SK-N-DZ (cell line): ENCODE measurements at places on chromosomes 6 and 20.

- DNase-seq, result no peak
Measured at GRCh38 chr20:23058240-23058639, 8.8 kb upstream of the THBD start.

DNA sequence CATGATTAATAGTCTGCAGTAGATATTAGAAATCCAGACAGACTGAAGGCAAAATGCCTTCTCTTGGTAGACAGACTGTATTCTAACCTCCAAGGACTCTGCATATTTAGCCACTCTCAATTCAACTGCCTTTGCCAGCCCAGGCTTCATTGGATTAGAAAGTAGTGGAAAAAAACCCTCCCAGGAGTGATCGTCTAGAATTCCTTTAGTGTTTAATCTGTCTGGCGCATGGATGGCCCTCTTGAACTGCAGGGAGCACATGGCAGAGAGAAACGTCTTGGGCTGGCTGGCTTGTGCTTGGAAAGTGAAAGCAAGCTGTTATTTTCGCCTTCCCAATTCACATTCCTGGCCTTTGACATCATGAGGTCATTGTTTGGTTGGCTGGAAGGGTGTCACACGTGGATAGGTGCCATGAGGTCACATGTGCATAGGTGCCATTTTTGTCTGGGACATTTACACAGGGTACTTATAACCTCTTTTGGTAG, 30.9 kb upstream of the NEDD9 start:
- no peak for DNase-seq

DNA sequence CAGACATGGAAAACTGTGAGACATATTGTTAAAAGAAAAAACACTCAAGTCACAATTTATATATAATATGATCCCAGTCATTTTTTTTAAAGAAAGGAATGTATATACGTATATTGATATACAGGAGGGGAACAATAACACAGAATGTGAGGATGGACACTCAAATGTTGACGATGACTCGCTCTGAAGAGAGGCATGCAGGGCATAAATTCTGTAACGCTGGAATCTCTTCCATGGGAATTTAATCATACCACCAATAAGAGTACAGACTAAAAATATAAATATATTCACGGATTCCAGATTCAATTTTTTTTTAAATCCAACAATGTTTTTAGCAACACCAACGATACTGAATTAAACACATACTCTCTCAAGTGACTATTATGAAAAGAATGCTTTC, 106.9 kb upstream of the CCDC28A start:
- DNase-seq, result no peak

DNA sequence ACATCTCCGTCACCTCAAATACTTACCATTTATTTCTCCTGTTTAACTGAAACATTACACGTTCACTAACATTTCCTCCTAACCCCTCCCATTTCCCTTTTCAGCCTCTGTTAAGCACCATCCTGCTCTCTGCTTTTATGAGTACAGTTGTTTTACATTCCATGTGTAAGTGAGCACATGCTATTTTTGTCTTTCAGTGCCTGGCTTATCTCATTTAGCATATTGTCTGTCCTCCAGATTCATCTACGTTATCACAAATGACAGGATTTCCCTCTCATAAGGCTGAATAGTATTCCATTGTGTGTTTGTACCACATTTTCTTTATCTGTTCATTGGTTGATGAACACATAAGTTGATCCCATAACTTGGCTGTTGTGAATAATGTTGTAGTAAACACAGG, 22.7 kb downstream of the TAF11 start:
- no peak for DNase-seq

DNA sequence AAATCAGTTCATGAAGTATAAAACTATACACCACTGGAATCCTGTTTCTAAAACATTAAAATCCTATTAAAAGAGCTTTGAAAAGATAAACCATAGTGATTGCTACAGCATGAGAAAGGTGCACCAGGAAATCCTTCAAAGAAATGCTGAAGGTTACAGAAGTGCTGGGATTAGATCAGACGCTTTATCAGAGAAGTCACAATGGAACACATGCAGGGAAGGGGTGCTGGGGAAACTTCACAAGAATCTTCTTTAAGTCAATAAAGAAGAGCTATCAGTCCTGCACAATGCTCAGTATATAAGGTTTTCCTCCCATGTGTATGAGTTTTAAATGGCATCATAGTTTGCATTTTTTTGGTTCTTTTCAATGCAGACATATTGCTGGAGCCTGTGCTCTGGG, 137.7 kb upstream of the SLC22A16 start:
- DNase-seq, result no peak

DNA sequence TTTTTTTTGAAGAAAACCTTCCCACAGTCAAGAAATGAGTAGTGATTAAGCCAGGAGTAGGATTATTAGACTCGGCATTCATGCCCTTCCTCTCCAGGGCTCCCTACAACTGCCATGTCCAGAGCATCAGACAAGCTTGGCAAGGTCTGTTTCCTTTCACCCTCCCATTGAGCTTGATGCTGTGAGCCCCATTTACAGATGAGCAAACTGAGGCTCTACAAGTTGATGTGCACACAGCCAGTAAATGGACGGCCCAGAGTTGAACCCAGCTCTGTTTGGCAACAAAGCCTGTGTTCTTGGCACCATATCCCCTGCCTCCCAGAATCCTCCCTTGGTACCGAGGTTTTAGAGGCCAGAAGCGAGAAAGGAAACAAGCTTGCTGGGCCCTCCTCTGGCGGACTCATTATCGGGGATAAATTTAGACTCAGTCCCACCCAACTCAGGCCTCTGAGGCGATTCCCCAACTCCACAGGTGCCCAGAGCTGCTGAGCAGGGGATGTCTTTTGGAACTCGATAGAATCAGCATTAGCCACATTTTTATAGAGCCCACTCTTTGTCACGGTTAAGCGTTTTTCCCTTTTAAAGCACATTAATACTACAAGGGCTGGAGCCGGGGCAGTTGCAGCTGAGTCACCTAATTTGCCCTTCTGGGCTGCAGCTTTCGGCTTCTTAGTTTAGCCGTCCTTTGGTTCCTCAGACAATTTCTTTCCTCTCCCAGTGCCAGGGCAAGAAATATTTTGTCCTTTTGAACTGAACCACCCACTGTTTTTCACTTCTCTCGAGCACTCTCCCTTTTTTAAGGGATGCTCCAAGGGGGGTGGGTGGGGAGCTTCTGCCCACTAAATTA, 23.0 kb upstream of the NFATC2 start:
- no peak for DNase-seq

DNA sequence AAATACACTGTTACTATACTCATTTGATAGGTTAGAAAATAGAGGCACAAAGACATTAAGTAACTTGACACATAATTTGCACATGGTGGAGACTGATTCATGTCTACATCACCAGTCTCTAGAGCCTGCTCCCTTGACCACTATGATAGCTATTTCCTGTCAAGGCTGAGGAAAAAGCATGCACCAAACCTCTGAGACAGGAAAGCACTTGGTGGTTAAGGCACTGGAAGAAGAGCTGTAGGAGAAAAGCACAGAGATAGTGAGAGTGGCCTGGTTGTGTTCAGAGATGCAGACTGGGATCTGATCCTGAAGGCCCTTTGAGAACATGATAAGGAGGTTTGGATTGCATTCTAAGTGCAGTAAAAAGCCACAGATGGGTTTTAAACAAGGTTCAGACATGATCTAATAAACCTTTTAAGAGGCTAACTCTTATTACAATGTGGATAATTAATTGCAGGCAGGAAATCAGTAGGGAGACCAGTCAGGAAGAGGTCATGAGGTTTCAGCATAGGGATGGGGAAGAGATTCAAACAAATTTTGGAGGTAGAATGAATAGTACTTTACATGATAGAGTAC, 168.9 kb downstream of the PHF3 start:
- peak; percentile 97 for DNase-seq

GRCh38 chr20:9829835-9830234, 9.0 kb downstream of the PAK5 start:
- DNase-seq, result no peak

- no peak for DNase-seq
Measured at GRCh38 chr20:33267701-33268100, 15.3 kb upstream of the BPIFB1 start.

GRCh38 chr20:33658510-33658909, 3.6 kb upstream of the C20orf144 start:
- DNase-seq, result no peak

- DNase-seq, result no peak
Measured at GRCh38 chr6:150018846-150019580, 6.3 kb downstream of the RAET1L start.

- no peak for DNase-seq
Measured at GRCh38 chr6:56101141-56101553, 146.2 kb downstream of the COL21A1 start.

GRCh38 chr20:33404281-33404680, 3.0 kb upstream of the CDK5RAP1 start:
- no peak for DNase-seq

GRCh38 chr20:57212534-57213276, 53.7 kb downstream of the BMP7 start:
- DNase-seq, result no peak

DNA sequence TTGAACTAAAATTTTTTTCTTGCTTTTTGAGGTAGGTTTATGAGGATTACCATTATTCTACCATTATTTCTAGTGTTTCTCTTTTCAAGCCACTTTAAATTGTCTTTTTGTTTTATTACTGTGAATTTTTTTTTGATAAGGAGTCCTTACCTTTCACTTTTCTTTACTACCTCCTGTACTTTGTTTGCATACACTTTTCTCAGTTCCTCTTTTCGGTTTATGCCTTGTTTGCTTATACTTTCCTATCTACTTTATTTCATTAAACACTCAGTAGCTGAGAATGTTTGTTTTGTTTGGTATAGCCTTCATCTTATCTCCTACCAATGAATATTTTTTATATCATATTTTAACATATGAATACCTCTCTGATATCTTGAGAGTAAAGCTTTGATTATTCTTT, 147.9 kb downstream of the TFAP2B start:
- DNase-seq, result no peak

- DNase-seq, result no peak
Measured at GRCh38 chr6:162999575-163000285, 272.0 kb downstream of the PACRG start.

- no peak for DNase-seq
Measured at GRCh38 chr6:54910921-54911320, 64.3 kb downstream of the FAM83B start.

GRCh38 chr20:1557605-1558004, at the start of gene SIRPD:
Gene SIRPD (minus strand): TSS chr20:1557705. CDS start chr20:1557653, 52 bp downstream.
- no peak for DNase-seq

GRCh38 chr20:47544852-47545251, 43.2 kb downstream of the NCOA3 start:
- DNase-seq, result no peak

DNA sequence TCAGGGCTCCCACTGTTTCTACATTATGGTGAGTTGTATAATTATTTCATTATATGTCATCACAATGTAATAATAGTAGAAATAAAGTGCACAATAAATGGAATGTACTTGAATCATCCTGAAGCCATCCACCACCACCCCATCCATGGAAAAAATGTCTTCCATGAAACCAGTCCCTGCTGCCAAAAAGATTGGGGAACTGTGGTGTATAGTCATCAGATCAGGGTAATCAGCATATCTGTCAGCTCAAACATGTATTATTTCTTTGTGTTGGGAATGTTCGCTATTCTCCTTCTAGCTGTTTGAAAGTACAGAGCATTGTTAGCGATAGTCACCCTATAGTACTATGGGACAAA, 33.8 kb upstream of the SLC22A23 start:
- no peak for DNase-seq

- no peak for DNase-seq
Measured at GRCh38 chr6:54719633-54720032, 126.9 kb upstream of the FAM83B start.

GRCh38 chr6:149755300-149756260, 6.0 kb downstream of the PCMT1 start:
- no peak for DNase-seq

GRCh38 chr20:21739161-21739560, 33.7 kb downstream of the PAX1 start:
- DNase-seq, result no peak

GRCh38 chr6:151009576-151009975, 144.1 kb downstream of the MTHFD1L start:
- DNase-seq, result no peak

GRCh38 chr6:3345836-3346235, 87.1 kb downstream of the PSMG4 start:
- no peak for DNase-seq

DNA sequence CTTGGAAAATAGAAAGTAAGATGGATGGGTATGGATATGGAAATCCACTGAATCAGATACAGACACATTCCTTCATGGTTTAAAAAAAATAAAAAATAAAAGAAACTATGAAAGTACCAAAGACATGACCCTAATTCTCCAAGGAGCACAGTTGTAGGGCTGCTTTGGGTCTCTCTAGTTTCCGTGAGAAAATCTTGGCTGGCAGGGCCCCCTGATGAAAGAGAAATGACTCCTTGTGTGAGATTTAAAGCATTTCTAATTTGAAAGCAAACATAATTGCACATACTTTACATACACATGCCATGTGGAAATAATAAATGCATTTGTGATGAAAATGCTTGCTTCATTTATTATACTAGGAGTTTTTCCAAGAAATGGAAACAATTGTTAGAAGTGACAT, 593.9 kb upstream of the BTBD3 start:
- DNase-seq, result no peak

DNA sequence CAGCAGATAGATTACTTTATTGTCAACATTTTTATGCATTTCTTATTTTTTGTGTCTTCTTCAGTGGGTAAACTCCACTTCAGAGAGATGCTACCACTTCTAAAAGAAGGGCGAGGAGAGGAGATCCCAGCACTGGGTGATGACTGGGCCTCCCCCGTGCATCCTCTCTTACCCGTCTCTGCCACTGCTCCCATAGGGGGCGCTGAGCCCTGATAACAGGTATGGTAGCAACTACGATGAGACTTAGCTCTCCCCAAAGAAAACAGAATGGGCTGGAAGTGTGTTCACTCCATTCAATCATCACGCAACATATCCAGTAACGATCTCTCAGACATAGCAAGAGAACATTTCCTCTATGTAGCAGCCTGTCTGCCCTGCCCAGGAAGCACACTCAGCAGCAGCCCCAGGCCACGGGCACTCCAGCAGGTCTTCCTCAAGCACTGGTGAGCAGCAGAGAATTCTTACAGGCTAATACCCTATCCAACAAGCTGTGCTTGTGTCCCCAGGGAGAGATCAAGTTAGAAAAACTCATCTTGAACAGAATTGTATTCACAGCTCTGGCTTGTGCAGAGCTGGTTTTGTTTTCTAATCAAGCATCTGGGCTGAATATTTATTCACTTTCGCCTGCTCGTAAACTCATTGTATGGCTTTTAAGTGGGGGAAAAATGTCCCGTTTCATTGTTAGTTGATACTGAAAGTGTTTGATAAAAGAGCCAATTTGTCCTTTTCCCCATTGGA, 533.1 kb upstream of the CDH4 start:
- DNase-seq, result no peak

DNA sequence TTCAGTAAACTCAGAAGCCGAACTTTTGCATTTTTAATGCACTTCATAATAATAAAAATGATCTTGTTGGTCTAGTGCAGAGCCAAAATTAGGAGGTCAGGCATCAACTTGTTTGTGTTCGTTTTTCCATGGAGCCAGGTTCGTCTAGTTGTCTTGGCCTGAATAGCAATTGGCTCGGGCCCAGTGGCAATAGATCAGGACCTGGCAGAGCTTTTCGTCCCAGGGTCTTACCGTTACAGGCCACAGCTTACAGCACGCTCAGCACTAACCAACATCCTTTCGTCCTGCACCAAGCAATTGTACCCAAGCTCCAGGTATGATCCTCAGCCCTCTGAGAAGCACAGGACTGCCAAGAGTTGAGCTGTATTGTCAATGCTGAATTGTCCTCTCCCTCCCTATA, 240.5 kb upstream of the PLN start:
- no peak for DNase-seq
